ENCODE measurements at places on chromosomes 4 and X.
A peak's percentile ranks its signal among the peaks of the same experiment; 100 is the strongest.

- DNase-seq: no peak
Observed at GRCh38 chr4:81516241-81516640, 44.5 kb upstream of the RASGEF1B start.

DNA sequence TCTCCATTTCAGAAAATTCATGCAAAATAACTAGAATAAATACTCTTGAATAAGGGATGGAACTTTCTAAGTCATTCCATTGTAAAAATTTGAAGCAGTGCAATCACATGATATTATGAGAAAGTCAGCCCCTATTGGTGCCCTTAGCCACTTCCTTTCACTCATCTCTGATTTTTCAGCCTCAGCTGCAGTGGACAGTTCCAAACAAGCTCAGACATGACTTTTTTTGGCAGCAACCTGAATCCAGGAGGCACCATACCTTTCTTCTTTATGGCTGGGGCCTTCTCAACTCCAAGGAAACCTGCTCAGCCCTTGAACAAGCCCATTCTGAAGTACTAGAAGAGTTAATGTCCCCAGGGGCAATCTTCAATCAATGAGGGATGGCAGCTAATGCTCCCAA is 40.5 kb downstream of the MAPK10 start:
- no peak for DNase-seq

DNA sequence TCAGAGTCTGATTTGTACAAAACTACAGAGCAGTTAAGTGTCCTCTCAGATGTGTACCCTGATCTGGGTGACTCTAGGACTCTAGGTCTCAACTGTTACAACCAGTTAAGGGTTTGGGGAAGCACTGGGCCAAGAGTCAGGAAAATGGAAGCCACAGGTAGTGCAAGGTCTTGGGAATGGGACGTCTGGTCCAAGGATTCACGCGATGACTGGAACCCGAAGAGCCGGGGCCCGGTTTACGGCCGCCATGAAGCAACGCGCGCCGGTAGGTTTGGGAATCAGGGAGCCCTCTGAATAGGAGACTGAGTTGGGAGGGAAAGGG is 321 bp upstream of the HPRT1 start:
- DNase-seq: no peak

DNA sequence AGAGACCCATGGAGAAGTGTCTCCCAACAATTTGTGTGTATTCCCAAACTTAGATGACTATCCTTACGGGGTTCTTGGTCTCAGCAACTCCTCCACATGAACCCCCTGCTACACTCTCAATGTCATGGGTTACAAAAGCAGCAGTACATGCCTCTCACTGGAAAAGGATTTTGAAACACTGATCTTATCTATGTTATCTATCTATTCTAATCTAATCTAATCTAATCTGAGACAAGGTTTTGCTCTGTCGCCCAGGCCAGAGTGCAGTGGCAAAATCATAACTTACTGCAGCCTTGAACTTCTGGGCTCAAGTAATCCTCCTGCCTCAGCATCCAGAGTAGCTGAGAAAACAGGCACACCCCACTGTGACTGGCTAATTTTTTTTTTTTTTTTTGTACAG is 19.3 kb downstream of the TSPAN5 start:
- DNase-seq: no peak

- DNase-seq: no peak
Observed at GRCh38 chr4:116215622-116216021, 869.8 kb downstream of the TRAM1L1 start.

DNA sequence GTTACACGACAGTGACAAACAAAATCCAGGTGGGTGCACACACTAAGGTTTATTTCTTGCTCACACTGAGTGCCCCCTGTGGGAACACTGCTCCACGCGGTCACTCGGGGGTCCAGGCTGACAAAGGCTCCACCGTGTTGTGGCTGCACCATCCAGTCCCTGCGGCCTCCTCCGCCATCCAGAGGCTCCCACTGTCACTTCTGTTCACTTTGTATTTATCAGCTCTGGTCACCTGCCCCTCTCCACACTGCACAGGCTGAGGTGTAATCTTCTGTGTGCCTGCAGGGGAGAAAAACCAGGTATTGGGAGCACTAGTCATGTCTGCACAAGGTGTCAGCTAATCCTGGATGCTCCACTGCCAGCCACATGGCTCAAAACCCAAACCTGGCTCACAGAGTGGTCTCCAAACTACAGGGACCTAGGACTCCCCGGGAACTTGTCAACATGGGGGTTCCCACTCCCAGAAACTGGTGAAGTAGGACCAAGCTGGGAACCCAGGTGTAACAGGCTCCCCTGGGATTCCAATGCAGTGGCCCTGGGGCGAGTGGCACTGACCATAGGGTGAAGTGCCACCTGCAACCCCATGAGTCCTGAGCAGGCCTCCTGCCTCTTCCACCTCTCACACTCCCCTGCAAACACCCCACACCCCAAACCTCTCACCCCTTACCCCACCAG is 25.5 kb downstream of the HMX1 start:
- DNase-seq: no peak

- no peak for DNase-seq
Observed at GRCh38 chrX:11406109-11406765, 113.0 kb downstream of the AMELX start.

DNA sequence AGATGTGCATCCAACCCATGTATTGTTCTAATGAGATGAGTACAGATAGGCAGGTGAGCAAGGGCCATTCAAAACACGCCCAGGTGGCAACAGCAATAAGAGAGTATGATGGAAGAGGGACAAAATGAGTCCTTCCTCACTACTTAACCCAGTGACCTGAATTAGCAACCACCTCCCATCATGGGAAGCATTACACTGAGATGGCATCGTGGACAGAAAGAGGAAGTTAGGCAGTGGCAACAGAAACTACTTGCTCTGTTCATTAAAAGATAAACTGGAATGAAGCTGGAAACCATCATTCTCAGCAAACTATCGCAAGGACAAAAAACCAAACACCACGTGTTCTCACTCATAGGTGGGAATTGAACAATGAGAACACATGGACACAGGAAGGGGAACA is 17.2 kb downstream of the RXFP1 start:
- no peak for DNase-seq

DNA sequence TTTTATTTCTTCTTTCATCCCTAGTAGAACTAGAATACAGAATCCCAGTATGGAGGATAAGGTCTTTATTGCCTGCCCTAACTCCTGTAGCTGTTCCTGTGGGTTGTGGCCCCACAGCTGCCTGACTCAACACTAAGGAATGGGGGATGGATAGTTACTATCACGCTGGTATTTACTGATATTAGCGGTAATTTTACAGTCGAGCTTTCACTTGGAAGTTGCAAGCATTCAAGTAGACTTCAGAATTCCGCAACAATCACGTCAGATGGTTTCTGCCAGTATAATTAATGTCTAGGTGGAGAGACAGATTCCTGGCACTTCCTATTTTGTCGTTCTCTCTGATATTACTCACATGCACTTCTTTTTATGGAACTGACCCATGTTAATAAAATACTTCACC is 489.8 kb downstream of the PABPC4L start:
- DNase-seq: no peak

- no peak for DNase-seq
Observed at GRCh38 chr4:39303871-39304270, 62.3 kb downstream of the RFC1 start.

DNA sequence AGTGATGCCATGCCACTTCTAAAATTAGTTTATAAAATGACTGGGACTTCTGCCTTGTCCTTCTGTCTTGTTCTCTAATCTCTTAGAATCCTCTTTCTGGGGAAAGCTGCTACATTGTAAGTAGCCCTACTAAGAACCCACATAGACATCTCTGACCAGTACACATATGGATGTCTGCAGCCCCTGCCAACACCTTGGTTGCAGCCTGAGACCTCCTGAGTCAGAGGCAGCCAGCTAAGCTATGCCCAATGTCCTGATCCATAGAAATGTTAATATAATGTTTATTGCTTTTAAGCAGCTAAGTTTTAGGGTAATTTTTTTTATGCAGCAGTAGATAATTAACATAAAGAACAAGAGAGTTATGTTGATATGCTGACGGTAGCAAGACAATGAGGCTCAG is 1029.5 kb upstream of the INTU start:
- no peak for DNase-seq

GRCh38 chr4:8353912-8354453 is 84.4 kb downstream of the HTRA3 start:
- DNase-seq: no peak

DNA sequence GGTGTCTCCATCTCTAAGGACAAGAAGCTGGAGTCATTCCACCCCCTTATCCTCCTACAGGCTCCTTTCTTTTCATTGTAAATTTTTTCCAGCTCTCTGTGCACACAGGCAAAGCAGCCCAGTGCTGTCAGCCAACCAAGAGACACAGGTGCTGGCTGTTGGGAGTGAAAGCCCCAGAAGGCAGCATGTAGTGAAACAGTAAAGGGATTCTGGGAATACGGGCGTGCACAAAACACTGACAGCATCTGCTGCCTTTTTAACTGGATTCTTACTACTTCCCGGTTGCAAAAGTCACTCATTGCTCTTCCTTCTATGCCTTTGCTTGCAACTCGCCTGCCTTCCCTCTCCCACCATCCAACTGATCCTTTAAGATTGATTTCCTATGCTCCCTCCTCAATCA is 208.6 kb upstream of the PRPS2 start:
- no peak for DNase-seq

- DNase-seq: no peak
Observed at GRCh38 chrX:123561439-123562215, 171.2 kb downstream of the THOC2 start.

GRCh38 chr4:69531251-69531650 is 35.5 kb upstream of the UGT2B4 start:
- no peak for DNase-seq

DNA sequence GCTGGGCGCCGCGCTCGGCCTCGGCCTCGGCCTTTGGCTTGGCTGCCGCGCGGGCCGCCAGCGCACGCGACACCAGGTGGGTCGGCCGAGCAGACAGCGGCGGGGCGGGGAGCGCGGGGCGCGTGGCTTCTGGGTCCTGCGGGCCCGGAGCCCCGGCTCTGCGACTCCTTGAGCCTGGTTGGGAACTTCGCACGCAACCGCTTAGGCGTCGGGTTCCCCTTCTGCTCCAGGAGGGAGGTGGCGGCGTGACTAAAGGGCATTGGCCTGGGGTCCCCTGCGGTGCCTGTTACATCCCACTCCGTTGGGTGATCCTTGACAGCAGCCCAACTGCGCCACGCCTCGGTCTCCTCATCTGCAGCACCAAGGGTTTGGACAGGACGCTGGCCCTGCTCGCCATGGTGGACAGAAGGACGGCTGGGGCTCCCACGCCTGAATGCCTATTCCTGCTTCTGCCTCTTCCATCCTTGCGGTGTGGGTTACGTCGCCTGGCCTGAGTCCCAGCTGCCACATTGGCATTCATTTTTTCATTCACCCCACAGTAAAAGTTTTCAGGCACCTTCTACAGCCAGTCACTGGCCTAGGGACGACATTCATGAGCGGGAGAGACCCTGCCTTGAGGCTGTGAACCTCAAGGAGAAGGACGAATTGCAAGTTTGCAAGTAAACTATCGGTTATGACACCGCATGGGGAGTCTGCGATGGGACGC is 631 bp downstream of the EVC start:
- no peak for DNase-seq

DNA sequence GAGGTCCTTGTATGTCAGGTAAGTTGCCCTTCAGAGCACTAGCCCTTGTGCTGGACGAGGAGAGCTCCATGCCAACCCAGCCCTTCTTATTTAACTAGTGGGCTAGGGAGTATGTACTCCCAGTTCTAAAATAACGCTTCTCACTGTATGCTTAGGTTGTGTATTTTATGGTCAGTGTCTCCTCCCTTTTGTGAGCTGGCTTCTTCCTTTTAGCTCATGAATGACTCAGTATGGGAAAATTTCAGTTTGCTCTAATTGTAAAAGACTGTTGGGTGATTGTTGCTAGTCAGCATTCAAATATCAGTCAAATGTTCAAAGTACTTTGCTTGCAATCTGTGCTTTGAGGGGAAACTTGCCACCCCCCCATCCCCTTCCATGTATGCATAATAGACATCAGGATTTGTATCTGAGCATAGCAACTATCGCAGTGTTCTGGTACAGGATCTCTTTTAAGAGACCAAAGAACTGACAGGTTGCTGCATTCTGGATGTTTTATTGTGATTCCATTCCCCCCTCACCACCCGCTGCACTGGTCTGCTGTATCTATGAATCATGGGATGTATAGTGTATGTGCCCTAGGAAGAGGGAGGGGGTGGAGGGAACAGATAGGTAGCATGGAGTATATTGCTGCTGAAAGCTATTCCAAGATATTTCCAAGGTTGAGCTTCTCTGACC is 34.7 kb downstream of the DLG3 start:
- DNase-seq: no peak

DNA sequence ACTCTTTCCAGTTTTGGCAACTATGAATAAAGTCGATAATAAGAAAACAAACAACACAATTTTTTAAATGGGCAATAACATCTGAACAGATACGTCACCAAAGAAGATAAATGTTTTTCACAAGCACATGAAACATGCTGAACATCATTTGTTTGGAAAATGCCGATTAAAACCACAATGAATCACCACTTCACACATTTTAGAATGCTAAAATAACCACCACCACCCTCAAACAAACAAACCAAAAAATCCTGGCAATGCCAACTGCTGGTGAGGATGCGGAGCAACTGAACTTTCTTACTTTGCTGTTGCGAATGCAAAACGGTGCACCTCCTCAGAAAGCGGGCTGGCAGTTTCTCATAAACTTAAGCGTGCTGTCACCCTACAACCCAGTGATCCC is 115.9 kb downstream of the NSUN7 start:
- no peak for DNase-seq

DNA sequence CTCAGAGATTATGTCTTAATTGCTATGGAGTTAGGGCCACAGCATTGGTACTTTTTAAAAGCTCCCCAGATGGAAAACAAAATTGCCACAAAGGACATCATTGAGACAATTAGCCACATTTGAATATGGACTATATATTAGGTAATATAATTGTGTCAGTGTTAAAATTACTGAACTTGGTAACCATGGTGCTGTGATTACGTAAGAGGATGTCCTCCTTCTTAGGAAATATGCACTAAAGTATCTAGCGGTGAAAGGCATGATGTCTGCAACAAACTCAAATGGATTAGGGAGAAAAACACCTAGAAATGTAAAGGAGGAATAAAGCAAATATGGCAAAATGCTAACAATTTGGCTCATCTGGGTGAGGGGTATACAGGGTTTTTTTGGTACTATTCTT is 89.9 kb upstream of the PAK3 start:
- no peak for DNase-seq

- DNase-seq: peak; percentile 34
Observed at GRCh38 chrX:51420610-51421009, 75.8 kb downstream of the NUDT11 start.

- DNase-seq: no peak
Observed at GRCh38 chr4:85617202-85617601, 142.3 kb downstream of the ARHGAP24 start.

GRCh38 chrX:31483336-31483735 is 411.5 kb upstream of the FTHL17 start:
- peak; percentile 6 for DNase-seq

GRCh38 chr4:98098764-98099163 is 44.5 kb downstream of the STPG2 start:
- DNase-seq: no peak

DNA sequence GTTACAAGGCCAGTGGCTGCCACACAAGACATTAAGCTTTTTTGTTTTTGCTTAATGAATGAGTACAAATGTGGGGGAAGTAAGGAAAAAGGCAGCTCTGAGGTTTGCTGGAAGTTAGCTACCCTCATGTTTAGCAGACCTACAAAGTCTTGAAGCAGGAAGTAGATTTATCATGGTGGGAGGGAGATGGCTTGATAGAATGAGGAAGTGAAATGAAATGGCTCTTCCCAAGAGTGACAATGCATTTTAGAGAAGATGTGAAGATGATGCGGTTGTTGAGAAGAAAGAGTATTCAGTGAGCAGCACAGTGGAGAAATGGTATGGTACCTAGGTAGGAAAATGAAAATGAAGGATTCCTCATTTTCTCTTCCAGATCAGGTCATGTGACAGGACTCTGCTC is 108.0 kb downstream of the SLIT2 start:
- DNase-seq: no peak

Measured in pons (tissue), 1 donor.